ENCODE measurements at places on chromosomes 11 and 22. TPM values are rescaled to one million over a fixed set of nuclear protein-coding genes. Genes with fewer than 3 reads are reported as not detected.

Gene CRYBB3
- not detected for total RNA-seq

Gene GPR83
- 0.07 TPM for total RNA-seq

Gene OR10D3
- total RNA-seq: 1.7 TPM

Gene OR52E8
- not detected for total RNA-seq

Gene BATF2
- total RNA-seq: 8.7 TPM

Gene OR56B4
- not detected for total RNA-seq

Gene MS4A3
- 28.7 TPM for total RNA-seq

All from K562 (cell line).